Fibroblast of pulmonary artery (primary cell): ENCODE measurements at places on chromosomes 7 and 10.

DNA sequence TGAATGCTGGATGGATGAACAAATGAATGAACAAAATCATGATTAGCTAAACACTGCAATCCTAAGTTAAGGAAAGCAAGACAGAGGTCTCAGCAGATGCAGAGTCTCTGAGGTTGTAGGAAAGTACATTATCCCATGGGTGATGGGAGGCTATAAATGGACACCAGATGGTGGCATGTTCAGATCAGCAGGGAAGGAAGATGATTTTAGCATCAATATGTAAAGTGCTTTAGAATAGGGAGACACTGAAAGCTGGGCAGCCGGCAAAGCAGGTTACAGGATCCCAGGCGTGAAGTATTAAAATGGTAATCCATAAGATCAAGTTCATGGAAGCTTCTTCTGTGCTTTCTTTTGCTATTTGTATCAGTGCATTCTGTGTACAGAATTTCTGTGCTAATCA lies 7.9 kb upstream of the RAPGEF5 start:
- DNase-seq: no peak

DNA sequence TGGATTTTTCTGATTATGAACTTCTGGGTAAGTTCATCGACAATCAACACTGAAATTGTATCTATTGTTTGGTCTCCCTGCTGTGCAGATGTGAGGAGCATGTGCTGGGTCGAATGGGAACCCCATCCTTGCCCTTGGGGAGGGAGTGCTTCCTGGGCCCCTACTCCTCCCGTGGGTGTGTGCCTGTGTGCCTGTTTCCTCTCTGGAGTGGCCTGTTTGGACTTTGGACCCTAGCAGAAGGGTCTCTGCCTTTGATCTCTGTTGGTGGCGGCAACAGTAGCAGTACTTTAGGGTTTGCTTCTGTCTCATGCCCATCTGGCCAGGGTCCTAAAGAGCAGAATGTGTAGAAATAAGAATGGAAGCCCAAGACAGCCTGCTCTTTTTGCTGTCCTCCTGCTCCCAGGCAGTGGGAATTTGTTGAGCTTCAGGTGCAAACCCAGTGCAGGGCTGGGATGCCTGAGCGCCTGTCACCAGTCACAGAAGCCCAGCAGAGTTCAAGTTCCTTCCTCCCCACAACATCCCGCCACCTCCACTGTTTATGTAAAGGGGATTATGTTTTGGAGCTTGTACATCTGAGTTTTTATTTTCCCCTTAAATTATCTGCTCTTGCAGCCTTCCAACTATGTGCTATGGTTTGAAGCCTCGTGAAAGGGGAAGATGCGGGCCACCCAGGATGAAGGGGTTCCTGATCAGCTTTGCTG lies 1.5 kb upstream of the TACR2 start:
- DNase-seq: no peak

DNA sequence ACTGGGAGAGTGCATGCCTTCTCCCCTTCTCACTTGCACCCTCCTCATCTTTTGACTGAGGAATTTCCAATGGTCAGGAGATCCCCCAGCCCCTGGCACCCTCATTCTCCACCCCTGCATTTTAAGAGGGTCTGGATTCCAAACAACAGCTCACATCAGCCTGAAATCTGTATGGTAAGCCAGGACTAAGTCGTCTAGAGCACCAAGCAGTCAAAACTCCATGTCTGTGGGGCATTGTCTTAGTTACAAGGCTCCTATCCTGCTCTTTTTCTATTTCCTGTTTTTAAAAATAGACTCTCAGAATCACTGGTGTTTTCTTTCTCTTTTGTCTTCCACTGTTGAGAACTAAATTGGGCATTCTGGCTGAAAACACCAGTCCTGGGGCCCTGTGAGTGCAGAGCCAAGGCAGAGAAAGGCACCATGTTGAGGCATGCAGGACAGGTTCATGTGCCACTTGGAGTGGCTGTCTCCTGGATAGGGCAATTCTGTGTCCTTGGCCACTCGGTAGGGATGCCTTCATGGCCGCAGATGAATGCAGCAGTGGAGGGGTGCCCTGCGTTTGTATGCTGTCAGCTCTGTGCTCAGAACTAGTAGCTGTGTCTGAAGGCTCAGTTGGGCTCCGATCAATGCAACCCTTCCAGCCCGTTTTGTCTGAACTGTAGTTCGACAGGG lies 216.6 kb upstream of the YAE1 start:
- DNase-seq: no peak

- DNase-seq: no peak
These were observed 992.1 kb downstream of the NRG3 start for GRCh38 chr10:82867056-82867455.

GRCh38 chr10:1382711-1383110 lies 326.5 kb downstream of the WDR37 start:
- DNase-seq: no peak

GRCh38 chr7:146948703-146949102 lies 832.1 kb downstream of the CNTNAP2 start:
- no peak for DNase-seq

DNA sequence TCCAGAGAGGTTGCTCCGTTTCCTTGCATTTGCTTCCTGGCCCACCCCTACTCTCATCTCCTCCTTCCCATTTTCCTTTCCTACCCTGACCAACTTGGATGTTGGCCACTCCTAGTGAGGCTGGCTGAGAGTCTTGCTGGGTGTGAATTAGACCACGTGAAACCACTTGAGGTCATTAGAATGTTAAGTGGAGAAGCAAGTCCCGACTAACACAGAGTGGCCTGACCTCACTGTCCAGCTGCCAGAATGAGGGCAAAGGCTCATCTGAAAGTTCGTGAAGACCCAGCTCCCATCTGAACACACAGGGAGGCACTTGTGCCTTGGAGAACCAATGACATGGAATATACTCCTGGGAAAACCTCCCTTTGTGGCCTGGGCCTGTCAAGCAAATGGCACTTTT lies 80.8 kb downstream of the WDR11 start:
- DNase-seq: no peak

DNA sequence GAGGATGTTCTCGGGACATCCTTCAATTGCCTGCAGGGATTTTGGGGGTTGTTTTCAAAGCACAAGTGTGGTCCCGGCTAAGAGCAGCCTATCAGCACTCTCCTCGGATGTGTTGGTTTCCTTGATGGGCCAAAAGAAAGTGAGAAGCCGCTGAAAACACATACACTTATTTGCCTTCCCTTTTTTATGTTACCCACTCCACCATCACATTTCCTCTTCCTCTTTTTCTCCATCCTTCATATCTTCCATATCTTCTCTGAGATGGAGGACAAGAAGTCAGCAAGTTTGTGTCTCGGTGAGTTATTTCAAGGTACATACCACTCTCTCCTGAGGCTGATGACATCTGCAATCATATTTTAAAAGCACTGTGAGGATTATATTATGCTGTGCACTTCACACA lies 64.0 kb downstream of the ZNF33B start:
- no peak for DNase-seq

- DNase-seq: no peak
These were observed 61.9 kb upstream of the NKX6-2 start for GRCh38 chr10:132847856-132848255.
